ENCODE measurements at places on chromosomes 4 and X.
A peak's percentile ranks its signal among the peaks of the same experiment; 100 is the strongest.

- DNase-seq: no peak
These were observed 1.9 kb upstream of the VEGFC start for GRCh38 chr4:176794651-176795050.

DNA sequence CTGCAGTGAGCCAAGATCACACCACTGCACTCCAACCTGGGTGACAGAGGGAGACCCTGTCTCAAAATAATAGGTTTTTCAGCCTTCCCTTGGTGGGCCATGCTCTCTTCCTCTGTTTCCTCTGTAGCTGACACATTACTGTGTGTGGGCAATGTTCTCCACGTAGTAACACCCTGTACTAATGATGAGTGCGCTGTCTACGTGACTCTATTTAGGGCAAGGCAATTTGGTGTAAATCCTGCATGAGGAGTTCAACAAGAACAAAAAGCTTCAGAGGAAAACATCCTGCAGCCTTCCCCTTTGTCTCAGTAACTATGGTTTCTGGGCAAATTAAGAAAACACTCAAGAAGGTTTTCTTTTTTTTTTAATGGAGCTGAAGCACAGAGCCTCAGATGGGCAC, 24.4 kb upstream of the JAKMIP1 start:
- DNase-seq: no peak

DNA sequence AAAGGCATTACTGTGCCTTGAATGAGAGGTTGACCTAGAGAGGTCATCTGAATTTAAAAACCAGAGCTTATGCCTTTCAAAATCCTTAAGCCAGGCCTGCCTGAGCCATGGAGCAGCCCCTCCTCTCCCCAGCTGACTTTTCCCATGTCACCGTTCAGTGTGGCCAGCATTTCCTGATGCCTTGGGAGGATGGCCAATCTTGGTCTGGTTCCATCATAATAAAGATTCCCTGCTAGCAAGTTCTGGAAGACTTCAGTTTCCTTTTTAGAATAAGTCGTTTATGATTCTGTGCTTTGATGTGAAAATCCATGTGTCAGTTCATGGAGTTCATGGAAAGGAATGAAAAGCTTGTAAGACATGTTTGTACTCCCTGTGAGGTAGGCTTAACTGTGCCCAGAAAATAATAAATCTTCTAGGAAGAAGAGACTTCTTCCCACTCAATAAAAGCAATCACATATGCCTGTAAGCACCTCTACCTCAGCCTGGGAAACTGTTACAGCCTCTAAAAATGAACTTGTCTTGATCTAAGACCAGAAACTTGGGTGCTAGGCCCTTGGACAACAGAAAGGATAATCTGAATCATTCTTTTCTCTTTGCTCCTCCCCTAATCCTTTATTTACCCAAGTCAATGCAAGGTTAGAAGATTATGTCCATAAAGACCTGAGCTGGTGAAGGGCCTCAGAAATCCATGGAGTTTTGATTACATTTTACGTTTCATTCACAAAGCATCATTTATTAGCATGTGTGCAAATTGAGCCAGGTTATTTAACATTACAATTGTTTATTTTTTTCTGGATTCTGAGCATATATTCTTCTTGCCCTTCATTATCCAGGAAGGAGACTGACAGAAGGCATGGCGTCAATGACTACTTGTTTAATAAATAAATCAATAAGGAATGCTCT, 84.0 kb upstream of the TBC1D9 start:
- no peak for DNase-seq

DNA sequence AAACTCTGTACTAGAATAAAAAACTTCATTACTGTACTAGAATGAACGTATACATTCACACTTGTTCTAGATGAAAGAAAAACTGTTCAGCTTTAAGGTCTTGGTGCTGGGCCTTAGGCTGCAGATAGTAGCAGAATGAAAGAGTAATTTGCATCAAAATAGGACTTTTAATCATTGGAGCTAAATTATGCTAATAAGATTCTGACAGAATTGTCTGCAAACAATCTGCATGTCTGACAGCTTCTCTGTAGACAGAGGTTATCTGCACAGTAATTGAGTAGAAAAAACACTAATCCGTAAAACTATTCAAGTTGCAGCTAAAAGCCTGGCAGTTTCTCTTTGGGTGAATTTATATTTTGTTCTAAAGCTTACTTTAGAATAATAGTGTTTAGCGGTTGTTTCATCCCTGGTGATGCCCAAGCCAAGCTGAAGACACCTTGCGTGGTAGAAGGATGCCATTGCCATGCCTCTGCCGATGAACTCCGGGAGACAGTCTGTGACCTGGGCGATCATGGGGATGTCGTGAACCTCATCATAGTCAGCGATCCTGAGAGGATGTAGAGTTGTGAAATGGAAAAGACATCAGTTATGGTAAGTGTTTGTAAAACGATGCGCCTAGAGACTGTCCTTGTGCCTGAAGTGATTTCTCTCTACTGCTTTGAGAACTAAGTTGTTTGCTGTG, 25.3 kb downstream of the LRP2BP start:
- no peak for DNase-seq

DNA sequence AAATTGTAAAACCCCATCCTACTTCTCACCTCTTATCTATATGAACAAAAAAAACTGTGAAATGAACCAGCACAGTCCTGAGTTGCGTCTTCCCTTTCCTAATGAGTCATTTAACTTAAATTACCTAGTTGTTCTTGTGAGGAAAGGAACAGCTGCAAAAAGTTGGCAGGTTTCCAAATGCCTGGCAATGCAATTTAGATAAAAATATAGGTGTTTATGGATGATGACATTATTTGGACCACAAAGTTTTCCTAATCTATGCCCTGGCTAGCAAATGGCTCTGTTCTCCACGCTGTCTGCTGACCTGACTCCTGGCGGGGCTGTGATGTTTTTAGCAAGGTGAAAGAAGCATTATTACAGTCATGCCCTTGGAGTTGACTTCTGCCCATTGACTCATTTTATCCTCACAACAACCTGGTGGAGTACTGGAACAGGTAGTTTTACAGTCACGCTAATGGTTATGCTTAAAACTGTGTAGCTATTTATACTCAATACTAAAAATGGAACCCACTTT, 29.8 kb upstream of the RELL1 start:
- no peak for DNase-seq

DNA sequence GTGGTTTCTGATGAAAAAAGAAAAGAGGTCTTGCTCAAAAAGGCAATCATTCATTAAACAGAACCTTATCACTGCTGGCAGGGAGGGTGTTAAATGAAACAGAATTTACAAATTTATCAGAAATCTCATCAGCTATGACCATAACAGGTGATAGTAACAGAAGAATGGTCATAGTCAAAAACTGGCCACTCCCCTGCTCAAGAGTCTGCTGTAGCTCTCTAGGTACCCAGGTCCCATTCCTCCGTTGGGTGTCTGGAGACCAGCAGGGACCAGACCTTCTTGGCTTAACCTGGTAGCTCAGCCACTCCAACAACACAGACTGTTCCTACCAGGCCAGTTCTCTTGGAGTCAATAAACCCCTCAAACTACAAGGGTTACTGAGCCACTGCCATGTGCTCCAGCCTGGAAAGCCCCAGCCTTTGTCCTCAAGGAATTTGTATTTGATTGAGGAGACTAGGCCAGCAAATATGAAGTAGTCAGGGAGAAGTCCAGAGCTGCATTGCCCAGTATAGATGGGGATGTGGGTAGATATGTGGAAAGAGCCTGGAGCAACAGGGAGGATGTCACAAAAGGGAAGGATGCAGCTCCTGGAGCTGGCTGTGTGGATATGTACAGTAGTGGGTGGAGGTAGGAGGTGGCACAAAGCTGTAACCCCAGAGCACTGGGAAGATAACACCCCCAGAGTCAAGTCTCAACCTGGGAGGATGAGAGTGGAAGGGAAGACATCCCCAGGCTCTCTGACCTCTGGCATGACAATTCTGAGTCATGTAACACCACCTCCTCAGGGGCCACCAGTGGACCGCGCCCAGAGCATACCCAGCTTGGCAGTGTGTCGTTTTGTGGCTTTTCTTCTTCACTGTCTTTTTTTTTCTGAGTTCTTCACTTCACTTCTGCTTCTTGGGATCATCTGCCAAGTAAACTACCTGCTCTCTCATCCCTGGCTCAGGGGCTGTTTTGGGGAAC, 21.9 kb downstream of the RASL11B start:
- DNase-seq: no peak

DNA sequence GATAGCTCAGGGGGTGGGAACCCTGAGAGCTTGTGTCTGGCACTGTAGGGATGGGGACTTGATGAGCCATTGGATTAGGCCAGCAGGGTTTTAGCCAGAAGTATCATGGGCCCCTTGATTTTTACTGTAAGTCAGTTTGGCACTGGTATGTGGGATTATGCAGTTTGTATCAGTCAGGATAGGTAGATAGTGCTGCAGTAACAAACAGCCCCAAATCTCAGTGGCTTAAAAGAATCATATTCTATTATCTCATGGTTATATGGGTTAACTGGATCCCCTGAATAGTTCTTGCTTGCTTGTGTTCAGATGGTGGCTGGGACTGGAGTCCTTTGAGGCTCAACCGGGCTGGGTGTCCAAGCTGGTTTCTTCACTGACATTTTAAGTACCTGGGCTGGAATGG, 56.5 kb downstream of the SORCS2 start:
- no peak for DNase-seq

GRCh38 chrX:49058794-49059193, at the start of gene CCDC120:
TSS of gene CCDC120 (plus strand) at chrX:49058999. CDS start at chrX:49062042, 3,043 bp downstream.
- DNase-seq: no peak

GRCh38 chr4:8316911-8317351, 47.4 kb downstream of the HTRA3 start:
- DNase-seq: peak; percentile 47

DNA sequence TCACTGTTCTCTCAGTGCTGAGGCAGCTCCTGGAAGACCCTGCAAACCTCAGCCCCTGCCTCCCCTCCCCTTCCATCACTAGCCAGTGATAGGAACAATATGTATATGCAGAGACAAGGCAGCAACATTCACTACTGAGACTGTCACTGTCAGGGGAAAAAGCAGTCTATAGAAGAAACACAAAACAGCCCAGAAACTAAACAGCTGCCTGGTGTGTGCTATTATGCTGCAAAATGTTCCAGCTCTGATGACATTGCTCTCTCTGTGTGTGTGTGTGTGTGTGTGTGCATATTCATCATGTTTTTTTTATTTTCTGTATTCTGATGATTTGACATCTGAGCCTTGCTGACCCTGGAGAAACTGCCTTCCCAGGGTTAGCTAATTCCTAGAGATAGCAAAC, 147.2 kb downstream of the SPATA18 start:
- DNase-seq: no peak

GRCh38 chr4:54553001-54553400, 104.8 kb upstream of the KIT start:
- no peak for DNase-seq

- no peak for DNase-seq
These were observed 655.2 kb downstream of the RAPGEF2 start for GRCh38 chr4:159758061-159758460.

DNA sequence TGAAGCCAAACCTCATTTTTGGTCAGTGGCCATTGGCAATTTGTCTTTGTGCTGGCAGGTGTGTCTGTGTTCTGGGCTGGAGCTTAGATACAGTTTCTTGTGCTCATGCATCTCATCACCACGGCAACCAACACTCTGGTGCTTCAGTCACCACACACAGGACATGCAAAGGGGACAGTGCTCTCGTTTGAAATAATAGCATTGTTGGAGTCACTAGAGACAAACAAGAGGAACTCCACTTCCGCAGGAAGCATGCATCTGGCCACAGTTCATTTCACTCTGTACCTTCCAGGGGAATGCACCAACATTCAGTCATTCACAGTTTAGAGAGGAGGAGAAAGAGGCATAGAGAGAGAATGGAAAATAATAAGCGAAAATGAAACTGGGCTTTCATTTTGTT, 267.4 kb downstream of the ANK2 start:
- no peak for DNase-seq

GRCh38 chr4:142923619-142924018, 77.5 kb upstream of the INPP4B start:
- no peak for DNase-seq

- no peak for DNase-seq
These were observed 14.0 kb upstream of the ZCCHC18 start for GRCh38 chrX:104098151-104098808.

- DNase-seq: no peak
These were observed 138.0 kb downstream of the NSUN7 start for GRCh38 chr4:40887764-40888131.

- no peak for DNase-seq
These were observed 98.7 kb upstream of the DDIT4L start for GRCh38 chr4:100288811-100289529.

- no peak for DNase-seq
These were observed 40.6 kb downstream of the CCNI start for GRCh38 chr4:77035153-77035552.

- no peak for DNase-seq
These were observed 8.5 kb upstream of the ARHGEF38 start for GRCh38 chr4:105543881-105544280.
